PC-3 (cell line): ENCODE measurements at places on chromosomes 4 and X.
A peak's percentile ranks its signal among the peaks of the same experiment; 100 is the strongest.

DNA sequence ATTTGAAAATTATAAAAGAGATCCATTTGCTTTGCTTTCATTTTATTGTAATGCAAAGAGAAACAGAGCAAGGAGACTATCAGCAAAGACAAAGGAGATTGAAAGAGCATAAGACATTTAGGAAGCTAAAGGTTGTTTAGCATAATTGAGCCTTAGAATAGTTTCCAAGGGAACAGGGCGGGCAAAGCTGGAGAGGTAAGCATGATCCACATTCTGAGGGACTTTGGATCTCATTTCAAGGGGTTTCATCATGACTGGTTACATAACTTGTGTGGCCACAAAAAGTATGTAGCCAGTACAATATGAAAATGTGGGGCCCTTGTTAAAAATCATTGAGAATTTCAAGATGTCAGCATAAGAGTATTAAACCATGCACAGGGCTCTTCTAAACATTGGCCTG, 406.5 kb downstream of the RPA4 start:
- DNase-seq = no peak

- DNase-seq = no peak
These were observed 148.3 kb downstream of the STOX2 start for GRCh38 chr4:184053434-184053833.

DNA sequence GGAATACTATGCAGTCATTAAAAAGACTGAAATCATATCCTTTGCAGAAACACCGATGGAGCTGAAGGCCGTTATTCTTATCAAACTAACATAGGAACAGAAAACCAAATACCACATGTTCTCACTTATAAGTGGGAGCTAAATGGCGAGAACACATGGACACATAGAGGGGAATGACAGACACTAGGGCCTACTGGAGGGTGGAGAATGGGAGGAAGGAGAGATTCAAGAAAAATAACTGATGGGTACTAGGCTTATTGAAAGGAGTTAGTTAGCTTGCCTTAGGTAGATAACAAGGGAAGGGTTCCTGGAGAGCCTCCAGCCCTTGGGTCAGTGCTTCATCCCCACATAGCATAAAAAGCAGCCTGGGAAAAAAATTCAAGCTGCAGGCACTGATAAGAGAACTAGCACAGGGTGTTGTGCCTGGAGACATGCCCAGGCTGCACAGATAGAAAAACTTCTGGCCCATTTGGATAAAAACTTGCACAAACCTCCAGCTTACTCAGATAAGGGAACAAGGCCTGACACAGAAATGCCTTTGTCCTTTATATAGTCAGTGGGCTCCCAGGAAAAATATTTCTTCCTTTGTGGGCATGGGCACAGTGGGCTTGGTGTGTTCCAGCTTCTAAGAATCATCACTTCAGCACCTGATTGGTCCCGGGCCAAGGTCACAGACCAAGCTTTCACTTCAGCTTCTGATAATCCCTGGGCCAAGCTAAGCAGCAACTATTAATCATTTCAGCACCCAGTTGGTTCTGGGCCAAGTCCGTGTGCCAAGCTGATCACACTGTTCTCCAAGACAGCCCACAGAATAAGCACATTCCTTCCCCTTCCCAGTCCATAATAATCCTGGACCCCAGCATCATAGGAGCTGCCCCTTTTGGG, 23.1 kb upstream of the PWWP3B start:
- no peak for DNase-seq

DNA sequence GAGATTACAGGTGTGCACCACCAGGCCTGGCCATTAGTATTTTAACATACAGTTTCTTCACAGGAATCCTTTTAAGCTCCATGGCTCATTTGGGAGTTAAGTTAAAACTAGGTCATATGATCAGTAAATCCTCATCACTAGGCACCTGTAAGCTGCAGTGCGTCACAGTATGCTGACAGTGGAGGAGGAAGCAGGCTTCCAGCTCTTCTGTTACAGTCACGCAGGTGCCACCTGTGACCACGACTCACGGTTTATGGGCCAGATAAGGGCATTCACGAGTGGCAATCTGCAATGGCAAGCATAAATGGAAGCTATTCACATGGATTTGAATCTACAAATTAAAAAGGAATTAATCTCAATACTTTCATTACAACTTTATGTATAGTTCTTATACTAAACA, 129.4 kb upstream of the BCOR start:
- DNase-seq = no peak

DNA sequence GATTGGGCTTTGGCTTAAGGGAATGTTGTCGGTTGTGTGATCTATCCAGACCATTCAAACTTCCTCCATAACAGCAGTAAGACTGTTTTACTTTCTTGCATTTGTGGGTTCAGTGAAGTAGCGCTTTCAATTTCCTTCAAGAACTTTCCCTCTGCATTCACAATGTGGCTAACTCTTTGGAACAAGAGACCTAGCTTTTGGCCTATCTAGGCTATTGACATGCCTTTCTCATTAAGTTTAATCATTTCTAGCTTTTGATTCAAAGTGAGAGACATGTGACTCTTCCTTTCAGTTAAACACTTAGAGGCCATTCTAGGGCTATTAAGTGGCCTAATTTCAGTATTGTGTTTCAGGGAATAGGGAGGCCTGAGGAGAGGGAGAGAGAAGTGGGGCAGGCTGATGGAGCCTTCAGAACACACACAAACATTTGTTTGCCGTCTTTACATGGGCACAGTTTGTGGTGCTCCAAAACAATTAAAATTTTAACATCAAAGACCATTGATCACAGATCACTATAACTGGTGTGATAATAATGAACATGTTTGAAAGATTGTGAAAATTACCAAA, 34.1 kb downstream of the ADH5 start:
- no peak for DNase-seq

DNA sequence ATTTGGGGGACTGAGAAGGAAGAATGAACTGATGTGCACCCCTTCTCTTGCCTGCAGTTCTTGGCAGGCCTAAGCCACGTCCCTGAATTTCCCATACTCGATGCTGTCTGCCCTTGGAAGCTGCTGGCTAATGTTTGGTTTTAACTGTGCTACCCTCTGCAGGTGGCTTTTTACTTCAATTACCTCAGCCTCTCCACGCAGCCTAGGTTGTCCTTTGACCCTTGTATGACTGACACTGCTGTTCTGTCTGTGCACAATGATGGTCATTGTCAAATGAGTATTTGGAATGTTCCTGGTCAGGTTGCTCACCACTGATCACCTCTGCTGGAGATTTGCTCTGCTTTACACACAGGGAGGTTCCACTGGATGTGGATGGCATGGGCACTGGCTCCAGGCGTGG, 137.1 kb downstream of the ZNF518B start:
- no peak for DNase-seq

DNA sequence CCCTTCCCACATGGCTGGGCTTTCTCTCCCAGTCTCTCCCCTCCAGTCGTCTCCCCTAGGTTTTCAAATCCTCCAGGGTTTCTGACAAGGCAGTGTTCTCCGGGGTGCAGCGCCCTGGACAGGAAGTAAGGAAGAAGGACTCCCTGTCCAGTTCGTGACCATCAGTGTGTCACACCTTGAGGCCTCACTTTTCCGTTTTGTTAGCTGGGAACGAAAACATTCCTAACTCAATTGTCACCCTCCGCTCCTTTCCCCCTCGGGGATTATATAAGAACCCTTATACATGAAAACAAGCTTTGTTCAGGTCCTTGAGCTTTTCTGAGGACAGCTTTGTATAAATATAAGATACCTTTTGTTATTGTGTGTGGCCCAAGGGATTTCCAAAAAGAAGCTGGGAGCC, 92.1 kb downstream of the KDR start:
- peak; percentile 87 for DNase-seq

- no peak for DNase-seq
These were observed 78.7 kb downstream of the SYNPO2 start for GRCh38 chr4:118967393-118967792.

GRCh38 chrX:121245763-121246162, 198.4 kb downstream of the GLUD2 start:
- DNase-seq = no peak

- DNase-seq = no peak
These were observed 773 bp downstream of the SNCA start for GRCh38 chr4:89836031-89836745.

- no peak for DNase-seq
These were observed 74.9 kb upstream of the CBR4 start for GRCh38 chr4:169084954-169085353.

- DNase-seq = no peak
These were observed 47.0 kb downstream of the SPRY1 start for GRCh38 chr4:123443401-123444289.

GRCh38 chr4:169070895-169071218, 60.8 kb upstream of the CBR4 start:
- DNase-seq = peak; percentile 84

- DNase-seq = no peak
These were observed 190.1 kb upstream of the BMP3 start for GRCh38 chr4:80840396-80840795.

DNA sequence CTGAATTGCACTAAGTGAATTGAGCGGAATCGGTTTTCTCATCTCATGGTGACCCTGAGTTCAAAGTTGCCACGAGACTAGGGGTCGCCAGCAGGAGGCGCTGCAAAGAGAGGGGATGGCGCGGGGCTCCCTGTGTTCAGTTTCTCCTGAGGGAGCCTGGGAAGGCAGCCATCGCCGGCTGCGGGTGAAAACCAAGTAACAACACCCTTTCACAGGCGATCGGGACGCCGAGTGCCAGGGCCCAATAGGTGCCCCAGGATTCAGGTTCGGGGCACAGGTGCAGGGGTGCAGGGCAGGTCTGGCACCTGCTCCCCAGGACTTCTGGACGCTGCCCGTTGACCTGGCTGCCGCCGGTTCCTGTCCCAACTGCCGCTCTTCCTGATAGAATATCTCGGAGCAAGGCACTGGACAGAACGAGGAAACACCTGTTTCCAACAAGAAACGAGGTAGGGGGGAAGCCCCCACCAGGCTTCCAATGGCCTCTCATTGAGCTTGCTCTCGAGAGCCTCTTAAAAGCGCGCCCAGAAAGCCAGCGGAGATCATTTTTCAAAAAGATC, 1.1 kb upstream of the FGF16 start:
- DNase-seq = no peak

DNA sequence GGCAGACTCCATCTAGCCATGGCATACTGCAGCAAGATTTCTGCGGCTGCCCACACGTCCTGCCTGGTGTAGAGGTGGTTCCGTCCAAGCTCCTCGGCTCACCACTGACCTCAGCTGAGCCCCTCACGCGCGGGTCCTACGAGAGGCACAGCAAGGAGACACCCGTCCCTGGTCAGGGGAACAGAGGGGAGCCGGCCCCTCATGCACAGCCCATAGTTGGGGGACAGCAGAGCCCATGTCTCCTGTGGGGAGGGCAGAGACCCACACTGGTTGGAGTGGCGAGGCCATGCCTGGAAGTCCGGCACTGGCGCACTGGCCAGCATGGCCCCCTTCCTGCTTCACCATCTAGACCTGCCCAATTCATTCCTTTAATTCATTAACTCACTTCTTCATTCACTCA, 80.8 kb downstream of the HTRA3 start:
- DNase-seq = no peak

DNA sequence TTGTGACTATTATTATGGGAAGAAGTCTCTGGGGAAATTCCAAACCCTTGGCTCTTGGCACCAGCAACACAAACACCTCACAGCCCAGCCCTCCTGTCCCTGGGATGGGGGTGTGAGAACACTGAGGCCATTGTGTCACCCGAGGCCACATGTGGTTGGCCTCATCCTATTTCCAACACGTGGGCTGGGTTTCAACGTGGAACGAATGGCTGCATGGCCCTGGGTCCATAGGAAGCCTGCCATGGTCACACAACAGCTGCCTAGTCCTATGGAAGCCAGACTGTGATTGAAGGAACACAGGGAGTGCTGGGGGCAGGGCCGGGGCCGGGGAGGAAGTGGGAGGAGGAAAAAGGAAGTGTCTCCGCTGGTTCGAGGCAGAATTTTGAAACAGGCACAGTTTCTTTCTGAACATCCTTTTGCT, 10.0 kb downstream of the CLCN4 start:
- DNase-seq = no peak
